Kidney (tissue), 22 donors: ENCODE measurements at places on chromosomes 6 and 20. TPM values are rescaled to one million over a fixed set of nuclear protein-coding genes. Genes with fewer than 3 reads are reported as not detected.

GRCh38 chr6:55678330-55679224 is 99.6 kb upstream of the HMGCLL1 start:
- no peak for DNase-seq

GRCh38 chr6:93786474-93787330 is 367.3 kb upstream of the EPHA7 start:
- DNase-seq: peak; percentile 39

- DNase-seq: no peak
Measured at GRCh38 chr20:14312001-14312400, 25.4 kb downstream of the FLRT3 start.

GRCh38 chr6:69935079-69935478 is 68.7 kb downstream of the COL19A1 start:
- no peak for DNase-seq

DNA sequence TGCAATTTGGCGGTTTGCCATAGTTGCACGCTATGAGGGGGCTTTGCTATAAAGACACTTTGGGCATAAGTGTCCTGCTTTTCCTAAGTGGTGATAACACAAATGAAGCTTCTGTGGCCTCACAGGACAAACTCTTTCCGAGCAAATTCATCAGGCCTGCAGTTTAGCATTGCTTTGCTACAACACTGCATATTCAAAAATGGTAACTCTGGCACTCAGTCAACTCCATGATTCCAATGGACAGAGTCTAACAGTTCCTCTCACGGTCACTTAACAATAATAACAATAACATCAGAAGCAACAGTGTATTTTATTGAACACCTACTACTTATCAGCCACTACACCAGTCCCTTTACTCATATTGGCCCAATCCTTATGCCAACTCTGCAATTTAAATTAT is 222.5 kb downstream of the FRK start:
- DNase-seq: no peak

Gene CENPQ
- 4.2 TPM for total RNA-seq

Gene NUP43
- 36.1 TPM for total RNA-seq
